ENCODE measurements at places on chromosomes 1 and 21.
A peak's percentile ranks its signal among the peaks of the same experiment; 100 is the strongest.

GRCh38 chr1:230785636-230786384 is 38.6 kb downstream of the CAPN9 start:
- no peak for DNase-seq

DNA sequence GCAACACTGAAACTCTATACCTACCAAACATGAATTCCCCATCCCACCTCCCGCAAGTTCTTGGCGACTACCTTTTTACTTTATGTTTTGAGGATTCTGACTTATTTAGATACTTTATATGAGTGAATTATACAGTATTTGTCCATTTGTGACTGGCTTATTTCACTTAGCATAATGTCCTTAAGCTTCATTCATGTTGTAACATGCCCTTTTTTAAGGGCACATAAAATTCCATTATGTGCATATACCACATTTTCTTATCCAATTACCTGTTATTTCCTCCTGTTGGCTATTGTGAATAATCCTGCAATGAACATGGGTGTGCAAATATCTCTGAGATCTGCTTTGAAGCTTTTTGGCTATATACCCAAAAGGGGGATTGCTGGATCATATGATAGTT is 22.0 kb upstream of the CHIT1 start:
- no peak for DNase-seq

DNA sequence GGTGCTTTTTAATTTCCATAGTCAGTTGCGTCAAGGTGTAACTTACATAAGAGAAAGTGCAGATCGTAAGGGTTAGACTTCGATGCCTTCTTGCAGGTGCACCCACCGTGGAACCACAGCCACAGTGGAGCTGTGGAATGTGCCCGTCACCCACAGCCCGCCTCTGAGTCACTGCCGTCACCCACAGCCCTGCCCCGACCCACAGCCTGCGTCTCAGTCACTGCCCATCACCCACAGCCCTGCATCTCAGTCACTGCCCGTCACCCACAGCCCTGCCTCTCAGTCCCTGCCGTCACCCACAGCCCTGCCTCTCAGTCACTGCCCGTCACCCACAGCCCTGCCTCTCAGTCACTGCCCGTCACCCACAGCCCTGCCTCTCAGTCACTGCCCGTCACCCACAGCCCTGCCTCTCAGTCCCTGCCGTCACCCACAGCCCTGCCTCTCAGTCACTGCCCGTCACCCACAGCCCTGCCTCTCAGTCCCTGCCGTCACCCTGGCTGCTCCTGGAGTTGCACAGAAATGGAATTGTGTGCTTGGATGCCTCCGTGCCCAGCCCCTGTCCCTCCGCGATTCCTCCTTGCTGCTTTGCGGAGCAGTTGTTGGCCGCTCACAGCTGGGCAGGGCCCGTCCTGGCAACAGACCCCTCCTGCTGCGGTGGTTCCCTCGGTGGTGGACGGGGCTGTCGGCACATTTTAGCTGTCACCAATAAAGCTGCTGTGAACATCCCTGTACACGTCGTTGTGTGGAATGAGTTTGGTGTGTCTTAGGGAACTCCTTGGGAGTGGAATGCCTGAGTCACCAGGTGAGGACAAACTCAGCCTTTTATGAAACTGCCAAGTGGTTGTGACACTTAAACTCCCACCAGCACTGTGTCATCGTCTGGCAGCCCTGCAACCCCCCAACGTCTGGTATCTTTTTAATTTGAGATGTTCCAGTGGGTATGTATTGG is 44.9 kb upstream of the COL6A2 start:
- DNase-seq: no peak

GRCh38 chr1:115134850-115135480 is 45.7 kb upstream of the TSPAN2 start:
- DNase-seq: no peak

GRCh38 chr1:196651637-196652215 is at the start of gene CFH:
Gene CFH (plus strand): TSS chr1:196652043. CDS start chr1:196652118, 75 bp downstream.
- no peak for DNase-seq

DNA sequence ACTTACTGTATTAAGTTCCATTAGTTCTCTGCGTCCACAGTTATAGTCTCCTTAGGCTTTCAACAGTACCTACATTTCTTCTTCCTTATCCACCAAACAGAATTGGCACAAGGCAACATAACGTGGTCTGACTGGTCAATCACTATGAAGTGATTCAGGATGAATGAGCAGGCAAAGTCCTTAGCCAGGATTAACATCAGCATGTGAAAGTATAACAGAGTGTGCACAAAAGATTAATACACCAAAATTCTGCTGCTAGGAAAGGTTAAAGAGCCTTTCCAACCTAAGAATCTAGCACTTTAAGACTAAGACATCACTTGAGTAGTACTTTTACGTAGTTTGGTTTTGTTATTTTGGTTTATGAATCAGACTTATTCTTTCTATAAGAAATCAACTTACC is 15.8 kb downstream of the DEPDC1 start:
- DNase-seq: no peak

- DNase-seq: no peak
Measured at GRCh38 chr1:24022581-24023361, 42.6 kb upstream of the SRSF10 start.

DNA sequence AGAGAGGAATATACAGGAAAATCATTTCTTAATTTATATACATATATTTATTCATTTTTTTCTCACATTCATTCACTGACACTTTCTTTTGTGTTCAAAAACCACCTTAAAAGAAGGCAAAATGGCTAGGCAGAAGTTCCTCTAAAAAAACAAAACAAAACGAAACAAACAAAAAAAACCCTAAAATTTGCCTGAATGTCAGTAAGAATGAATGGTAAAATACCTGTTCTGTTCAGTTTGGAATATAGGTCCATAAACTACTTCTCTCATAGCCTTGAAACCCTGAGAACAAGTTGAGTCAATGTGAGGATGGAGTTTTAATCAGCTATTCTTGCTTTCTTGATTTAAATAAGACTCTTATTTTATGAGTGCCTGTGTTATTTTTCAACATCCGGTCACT is 14.7 kb upstream of the ALG6 start:
- no peak for DNase-seq

- no peak for DNase-seq
Measured at GRCh38 chr1:111605576-111605975, 14.0 kb upstream of the RAP1A start.

DNA sequence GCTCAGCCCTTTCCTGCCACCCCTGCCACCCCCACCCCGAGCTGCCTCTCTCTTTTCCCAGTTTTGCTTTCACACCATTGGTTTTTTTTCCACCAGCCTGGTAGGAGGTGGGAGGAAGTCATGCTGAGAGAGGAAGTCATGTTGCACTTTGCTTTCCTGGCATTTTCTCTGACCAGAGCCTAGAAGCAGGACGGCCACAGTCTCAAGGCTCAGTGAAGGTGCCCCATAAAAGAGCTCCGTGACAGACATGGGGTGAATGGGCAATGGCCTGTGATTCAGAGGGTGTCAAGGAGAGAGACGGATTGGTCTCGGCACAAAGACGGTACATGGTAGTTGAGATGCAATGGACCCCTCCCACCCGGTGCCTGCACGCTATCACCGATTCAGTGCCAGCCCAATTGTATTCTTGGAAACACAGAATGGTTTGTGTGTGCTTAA is 42.1 kb upstream of the DMRTB1 start:
- no peak for DNase-seq

DNA sequence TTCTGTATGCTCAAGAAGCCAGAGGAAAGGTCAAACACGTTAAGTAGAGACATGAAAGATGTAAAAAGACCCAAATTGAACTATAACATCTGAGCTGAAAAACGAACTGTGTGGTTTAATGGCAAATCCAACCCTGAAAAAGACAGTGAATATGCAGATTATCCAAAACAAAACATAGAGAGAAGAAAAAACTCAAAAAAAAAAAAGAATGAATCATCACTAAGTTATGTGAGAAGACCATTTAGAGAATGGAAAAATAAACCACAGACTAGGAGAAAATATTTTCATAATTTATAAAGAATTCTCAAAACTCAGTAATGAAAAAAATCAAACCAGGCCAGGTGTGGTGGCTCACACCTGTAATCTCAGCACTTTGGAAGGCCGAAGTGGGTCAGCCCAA is 253.3 kb downstream of the PLPP3 start:
- DNase-seq: no peak

GRCh38 chr1:40451238-40451585 is 936 bp downstream of the ZFP69B start:
- no peak for DNase-seq

DNA sequence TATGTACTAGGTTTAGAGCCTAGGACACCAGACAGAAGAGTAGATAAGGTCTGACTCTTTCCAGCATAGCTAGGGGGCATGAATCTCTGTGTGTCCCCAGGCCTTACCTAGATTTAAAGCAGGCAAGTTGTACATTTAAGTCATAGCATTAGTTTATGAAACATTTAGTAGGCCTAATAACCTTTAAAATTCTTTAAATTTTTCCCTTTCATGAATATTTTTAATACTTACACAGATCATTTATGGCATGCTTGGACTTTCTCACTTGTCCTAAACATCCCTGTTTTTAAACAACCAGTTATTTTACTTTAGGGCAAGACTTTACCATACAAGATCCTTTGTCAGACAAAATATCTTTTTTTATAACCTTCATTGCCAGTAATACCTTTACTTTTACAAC is 258.4 kb upstream of the ZRANB2 start:
- no peak for DNase-seq

- peak; percentile 67 for DNase-seq
Measured at GRCh38 chr1:20480951-20481617, 4.9 kb downstream of the CAMK2N1 start.

DNA sequence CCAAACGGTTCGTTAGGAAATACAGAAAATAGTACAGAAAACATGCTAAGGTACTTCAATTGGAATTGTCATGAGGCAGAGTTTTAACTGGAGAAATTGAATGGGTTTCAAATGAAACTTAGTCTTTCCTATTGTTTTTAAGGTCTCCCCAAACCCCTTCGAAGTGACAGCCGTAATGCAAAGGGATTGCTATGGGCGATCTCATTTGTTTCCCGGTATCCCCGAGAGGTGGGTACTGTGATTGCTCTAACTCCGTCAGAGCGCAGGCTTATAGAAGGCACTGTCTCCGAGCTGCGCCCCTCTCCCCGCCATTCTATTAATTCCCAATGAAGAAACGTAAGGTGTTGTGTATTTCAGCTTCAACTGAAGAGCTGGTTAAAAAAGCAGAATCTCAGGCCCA is 22.0 kb upstream of the RNF187 start:
- no peak for DNase-seq

DNA sequence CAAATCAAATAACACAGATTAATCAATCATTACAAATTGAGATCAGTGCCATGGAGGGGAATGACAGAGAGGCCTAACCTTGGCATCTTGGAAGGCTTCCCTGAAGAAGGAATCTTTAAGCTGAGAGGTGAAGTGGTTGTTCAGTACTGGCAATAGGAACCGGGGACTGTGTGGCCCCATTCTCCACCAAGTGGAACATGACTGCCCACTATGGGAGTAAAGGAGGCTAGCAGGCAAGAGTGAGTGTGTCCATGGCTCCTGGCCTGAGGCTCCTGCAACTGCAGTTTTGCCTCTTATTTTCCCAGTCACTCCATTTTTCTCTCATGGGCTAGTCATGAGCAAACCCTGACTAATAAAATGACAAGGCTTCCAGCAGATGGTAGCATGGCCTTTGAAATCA is 112.2 kb upstream of the GJB5 start:
- no peak for DNase-seq

DNA sequence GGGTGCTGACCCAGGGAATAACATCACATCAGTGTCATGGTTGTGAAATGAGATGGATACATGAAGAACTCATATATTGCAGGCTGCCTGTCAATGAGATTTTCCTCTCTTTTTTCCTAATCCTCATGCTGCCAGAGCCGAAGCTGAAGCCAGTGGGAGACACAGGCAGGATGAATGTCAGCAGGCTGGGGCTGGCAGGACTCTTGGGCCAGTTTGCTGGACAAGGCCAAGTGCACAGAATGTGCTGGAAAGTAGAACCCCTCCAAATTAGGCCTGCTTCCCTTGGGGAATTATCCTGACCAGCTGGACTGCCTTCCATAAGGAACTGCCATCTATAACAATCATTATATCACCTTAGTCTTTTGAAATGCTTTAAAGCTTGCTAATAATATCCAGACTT is 31.4 kb downstream of the SLC44A3 start:
- no peak for DNase-seq

DNA sequence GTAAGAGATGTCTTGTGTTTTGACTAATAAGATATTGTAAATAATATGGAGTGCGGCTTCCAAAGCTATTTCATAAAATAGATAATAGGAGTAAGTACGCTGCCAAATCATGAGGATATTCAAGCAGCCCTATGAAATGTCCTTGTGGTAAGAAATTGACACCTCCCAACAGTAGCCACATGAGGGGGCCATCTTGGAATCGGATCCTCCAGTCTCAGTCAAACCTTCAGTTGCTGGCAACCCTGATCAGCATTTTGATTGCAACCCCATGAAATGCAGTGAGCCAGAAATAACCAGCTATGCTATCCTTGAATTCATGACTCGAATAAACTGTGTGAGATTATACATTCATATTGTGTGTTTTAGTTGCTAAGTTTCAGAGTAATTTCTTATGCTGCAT is 212.4 kb downstream of the PLA2G4A start:
- DNase-seq: no peak

GRCh38 chr1:40878906-40879305 is 16.7 kb upstream of the CITED4 start:
- no peak for DNase-seq

DNA sequence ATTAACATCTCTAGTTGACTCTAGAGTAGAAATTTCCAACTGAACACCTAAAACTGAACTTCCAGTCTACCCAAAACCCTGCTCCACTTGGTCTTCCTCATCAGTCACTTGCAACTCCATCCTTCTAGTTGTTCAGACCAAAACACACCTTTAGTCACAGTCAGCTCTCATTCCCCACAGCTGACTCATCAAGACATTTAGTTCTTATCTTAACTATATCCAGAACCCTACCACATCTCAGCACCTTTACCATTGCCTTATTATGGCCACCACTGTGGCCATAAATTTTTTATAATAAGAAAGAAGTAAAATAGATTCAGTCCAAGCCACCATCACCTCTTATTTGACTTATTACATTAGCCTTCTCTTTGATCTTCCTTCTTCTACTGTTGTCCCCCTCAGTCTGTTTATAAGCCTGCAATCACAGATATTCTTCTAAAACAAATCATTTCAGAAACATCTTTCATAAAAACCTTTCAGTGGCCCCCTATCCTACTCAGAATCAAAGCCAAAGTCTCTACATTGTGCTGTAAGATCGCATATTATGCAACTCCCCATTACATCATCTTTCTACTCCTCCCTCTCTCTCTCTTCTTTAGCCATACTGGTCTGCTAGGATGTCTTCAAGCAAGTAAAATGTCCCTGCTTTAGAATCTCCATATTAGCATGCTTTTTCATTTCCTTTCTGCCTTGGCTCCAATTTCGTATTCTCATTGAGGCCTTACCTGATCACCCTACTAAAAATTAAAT is 275.9 kb downstream of the LRRC40 start:
- DNase-seq: no peak

GRCh38 chr1:178282949-178283367 is 189.1 kb downstream of the RASAL2 start:
- no peak for DNase-seq

- peak; percentile 91 for DNase-seq
Measured at GRCh38 chr1:22121421-22121911, 21.4 kb downstream of the WNT4 start.

- no peak for DNase-seq
Measured at GRCh38 chr1:53521924-53522552, 62.8 kb downstream of the DMRTB1 start.

- DNase-seq: no peak
Measured at GRCh38 chr1:244614879-244615278, 38.0 kb upstream of the DESI2 start.
